ENCODE measurements at places on chromosomes 13 and 19.
A peak's percentile ranks its signal among the peaks of the same experiment; 100 is the strongest.

DNA sequence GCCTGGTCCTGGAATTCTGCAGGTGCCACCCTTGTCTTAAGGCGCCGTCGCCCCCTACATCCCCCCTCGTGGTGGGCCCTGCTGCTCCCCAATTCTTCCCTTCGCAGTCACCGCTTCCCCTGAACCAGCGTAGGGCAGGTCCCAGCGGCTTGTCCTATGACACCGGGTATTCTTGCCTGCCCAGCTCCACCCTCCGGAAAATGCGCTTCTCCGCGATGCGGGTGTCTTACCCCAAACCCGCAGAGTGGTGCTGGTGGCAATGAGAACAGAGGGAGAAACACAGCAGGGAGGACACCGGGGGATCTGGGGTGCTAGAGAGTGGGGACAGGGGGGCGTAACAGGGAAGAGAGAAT lies 9.0 kb downstream of the ZNF808 start:
- DNase-seq, result no peak

- DNase-seq, result no peak
Measured at GRCh38 chr13:70784207-70784989, 676.1 kb upstream of the KLHL1 start.

DNA sequence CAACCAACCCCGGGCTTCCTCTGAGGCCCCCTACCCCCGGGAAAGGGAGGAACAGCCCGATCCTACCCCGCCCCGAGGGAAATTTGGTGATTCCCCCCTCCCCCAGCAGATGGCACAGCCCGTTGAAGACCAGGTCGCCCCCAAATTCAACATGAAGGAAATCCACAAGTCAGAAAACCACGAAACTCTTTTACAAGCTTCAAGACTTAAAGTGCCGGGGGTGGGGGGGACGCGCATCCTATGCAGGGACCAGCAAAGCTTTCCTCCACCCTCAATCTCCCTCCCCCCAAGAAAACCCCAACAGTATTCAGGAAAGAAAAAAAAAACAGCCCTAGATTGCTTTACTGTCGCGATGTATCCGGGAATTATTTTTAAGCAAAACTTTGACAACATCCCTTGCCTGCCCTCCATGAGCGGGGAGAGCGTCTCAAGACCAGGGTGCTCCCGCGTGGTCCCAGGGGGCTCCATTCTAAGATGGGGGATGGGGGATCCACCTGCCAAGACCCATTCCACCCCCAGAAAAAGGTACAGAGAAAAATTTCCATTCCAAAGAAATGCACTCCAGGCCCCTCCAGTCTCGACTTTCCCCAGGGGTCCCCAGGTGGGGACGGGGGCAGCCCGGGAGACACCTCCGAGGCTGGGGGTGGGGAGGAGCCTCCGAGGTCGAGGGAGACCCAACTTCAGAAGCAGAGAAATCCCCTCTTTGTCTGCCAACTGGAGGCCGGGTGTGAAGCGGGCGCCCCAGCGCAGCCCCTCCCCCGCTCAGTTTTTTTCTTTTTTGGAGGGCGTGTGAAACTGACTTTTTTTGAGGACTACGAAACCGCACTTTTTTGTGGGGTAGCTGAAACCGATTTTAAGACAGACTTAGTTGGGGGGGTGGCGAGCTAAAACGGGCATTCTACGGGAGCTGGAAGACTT lies 1.5 kb downstream of the TCF3 start:
- DNase-seq, result peak; percentile 29

DNA sequence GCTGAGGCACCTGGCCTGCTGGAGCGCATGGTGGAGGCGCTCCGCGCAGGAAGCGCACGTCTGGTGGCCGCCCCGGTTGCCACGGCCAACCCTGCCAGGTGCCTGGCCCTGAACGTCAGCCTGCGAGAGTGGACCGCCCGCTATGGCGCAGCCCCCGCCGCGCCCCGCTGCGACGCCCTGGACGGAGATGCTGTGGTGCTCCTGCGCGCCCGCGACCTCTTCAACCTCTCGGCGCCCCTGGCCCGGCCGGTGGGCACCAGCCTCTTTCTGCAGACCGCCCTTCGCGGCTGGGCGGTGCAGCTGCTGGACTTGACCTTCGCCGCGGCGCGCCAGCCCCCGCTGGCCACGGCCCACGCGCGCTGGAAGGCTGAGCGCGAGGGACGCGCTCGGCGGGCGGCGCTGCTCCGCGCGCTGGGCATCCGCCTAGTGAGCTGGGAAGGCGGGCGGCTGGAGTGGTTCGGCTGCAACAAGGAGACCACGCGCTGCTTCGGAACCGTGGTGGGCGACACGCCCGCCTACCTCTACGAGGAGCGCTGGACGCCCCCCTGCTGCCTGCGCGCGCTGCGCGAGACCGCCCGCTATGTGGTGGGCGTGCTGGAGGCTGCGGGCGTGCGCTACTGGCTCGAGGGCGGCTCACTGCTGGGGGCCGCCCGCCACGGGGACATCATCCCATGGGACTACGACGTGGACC lies 9.7 kb upstream of the STRN4 start:
- DNase-seq, result no peak

- no peak for DNase-seq
Measured at GRCh38 chr13:26017932-26018665, 33.7 kb downstream of the SHISA2 start.

DNA sequence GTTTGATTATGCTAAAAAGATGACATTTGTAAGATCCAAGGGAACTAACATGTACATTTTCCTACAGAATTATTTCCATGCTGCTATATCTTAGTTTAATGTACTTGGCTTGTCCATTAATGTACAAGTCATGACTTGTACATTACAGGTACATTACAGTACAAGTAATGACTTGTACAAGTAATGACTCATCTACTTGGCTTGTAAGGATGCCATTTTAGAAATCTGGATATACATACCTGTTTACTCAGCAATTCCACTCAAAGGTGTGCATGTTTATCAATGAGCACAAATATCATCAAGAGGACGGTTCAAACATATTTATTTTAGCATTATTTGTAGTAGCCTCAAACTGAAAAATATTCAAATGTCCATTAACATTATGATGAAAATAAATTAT lies 87.0 kb upstream of the TRPC4 start:
- no peak for DNase-seq

DNA sequence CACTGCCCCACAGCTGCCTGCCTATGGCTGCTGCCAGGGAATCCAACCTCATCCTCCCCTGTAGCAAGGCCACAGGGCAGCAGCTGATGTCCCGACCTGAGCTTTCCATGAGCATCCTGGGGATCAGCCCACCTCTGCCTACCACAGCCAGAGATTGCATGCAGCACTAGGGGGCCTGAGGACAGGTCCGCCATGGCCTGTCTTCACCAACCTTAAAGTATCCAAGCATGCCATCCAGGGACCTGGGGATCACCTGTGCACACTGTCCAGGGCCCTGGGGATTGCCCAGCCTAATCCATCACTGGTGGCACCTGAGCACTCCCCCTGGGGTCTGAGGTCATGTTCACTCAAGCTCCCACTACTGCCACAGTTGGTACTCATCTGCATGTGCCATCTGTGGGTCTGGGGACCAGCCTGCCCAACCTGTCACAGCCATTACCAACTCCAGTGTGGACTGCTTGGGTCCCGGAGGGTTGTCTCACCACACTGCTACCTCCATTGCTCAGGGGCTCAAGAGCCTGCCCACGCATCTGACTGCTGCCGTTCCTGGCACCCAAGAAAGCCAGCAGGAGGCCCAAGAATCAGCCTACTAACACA lies 53.0 kb downstream of the KCTD15 start:
- DNase-seq, result no peak

GRCh38 chr19:40995355-40995754 lies 4.3 kb downstream of the CYP2B6 start:
- no peak for DNase-seq
